NCI-H1436 treated with DMSO at 0.1 percent for 48 hours (cell line): ENCODE measurements at places on chromosomes 11 and 22.

GRCh38 chr11:3920148-3920852 lies 64.8 kb downstream of the STIM1 start:
- DNase-seq = no peak

DNA sequence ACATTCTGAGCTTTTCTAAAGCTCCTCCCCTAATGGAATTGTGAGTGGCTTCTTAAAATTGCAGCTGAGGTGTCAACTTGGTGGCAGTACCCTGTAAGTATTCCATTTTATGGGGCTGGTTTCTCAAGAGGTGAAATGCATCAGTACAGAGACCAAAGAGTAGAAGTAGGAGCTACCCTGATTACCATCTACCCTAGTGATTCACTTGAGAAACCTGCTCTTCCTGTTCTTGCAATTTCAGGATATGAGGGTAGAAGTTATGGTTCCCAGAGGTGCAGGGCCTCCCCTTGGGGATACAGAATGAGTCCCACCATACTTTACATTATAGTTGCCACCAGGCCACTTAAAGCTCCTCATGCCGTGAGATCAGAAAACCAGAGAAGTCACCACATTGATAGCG lies 944.6 kb downstream of the OPCML start:
- no peak for DNase-seq

- DNase-seq = no peak
Measured at GRCh38 chr11:31492320-31492913, 17.0 kb downstream of the IMMP1L start.

GRCh38 chr22:24402460-24403192 lies 24.8 kb upstream of the ADORA2A start:
- no peak for DNase-seq

- DNase-seq = no peak
Measured at GRCh38 chr11:36684840-36685801, 87.1 kb upstream of the RAG2 start.

DNA sequence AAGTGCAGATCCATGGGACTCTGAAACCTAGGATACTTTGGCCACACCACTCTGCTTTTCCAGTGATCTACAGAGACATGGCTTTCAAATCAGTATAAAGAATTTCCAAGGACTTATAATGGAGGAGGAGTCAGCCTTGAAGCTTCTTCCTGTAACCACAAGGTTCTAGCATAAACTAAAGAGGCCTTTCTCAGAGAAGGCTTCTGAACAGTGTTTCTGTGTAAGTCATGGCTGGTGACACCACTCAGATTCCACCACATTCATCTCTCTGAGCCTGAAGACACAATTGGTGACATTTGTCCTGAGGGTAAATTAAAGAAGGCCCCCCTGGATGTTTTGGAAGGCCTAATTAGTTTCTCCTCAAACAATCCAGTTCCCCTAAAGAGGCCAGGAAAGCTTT lies 29.0 kb upstream of the ADORA2A start:
- no peak for DNase-seq
